ENCODE measurements at places on chromosomes 5 and 9.

GRCh38 chr5:31811210-31811609 lies 172.3 kb downstream of the PDZD2 start:
- no peak for DNase-seq

DNA sequence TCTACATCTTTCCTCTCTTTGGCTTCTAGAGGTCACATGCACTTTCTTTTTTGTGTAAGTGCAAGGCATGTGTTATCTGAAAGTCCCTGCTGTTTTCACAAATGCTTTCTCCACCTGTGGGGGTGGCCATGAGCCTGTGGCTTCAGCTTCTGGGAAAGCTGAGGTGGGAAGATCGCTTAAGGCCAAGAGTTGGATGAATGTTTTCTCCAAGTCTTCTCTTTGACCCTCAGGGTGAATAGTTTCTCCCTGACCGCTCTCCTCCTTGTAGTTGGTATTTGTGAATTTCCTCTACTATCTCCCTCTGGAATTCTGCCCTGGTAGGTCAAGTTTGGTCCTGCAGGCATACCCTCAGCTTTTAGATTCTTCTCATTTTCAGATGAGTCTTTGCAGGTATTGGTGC lies 74.2 kb downstream of the UGCG start:
- DNase-seq, result no peak

- no peak for DNase-seq
Measured at GRCh38 chr9:116387934-116388698, 234.5 kb downstream of the PAPPA start.

DNA sequence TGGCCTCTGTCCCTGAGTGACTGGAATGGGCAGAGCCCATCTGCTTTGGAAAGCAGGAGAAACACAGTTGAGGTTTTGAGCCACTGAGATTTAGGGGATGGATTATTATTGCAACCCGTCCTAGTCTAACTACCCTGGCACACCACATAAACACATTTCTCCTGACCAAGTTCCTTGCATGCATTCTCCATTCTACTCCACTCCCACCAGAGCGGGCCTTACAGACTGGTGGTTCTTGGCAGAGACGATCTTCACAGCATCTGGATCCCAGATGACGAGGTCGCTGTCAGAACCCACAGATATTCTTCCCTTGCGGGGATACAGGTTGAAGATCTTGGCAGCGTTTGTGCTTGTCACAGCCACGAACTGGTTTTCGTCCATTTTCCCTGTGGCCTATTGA lies 111.0 kb downstream of the DPYSL3 start:
- no peak for DNase-seq

DNA sequence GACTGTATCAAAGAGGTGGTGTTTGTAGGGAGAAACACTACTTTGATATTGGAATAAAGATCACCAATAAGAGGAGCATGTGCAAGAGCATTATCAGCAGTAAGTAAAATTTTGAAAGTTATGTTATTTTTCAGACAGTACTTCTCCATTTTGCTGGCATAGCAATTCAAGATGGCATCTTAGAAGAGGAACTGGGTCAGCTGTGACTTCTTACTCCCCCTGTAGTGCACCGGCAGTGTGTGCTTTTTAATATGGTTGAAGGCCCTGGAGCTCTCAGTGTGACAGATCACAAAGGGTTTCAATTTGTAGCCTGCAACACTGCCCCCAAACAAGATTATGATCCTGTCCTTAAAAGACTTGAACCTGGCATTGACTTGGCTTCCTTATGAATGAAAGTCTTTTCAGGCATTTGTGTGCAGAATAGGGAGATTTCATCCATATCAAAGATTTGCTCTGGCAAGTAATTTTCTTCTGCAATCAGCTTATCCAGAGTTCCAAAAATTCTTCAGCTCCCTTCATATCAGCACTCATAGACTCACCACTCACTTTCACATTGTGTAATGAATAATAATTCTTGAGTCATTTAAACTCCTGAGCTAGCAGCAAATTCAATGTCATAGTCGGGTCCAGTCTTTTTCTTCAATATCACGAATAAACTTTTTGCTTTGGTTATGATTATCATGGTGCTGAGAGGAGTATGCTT lies 105.7 kb upstream of the MAMDC2 start:
- no peak for DNase-seq

GRCh38 chr5:17289681-17290539 lies 72.5 kb downstream of the BASP1 start:
- no peak for DNase-seq

DNA sequence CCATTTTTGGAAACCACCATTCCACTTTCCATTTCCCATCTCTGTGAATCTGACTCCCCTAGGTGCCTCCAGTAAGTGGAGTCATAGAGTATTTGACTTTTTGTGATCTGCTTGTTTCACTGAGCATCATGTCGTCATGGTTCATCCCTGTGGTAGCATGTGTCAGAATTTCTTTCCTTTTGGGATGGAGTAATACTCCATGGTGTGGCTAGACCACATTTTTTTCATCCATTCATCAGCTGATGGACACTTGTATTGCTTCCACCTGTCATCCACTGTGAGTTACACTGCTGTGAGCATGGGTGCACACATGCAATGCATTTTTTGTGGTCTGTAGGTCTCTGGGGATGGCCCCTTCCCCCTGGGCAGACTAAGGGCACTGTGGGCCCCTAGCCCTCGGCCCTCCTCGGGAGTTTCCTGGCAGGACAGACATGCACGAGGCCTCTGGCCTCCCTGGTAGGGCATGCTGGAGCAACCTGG lies 115.9 kb downstream of the GADD45G start:
- DNase-seq, result no peak

- no peak for DNase-seq
Measured at GRCh38 chr9:96478829-96479371, 28.9 kb downstream of the HABP4 start.

- no peak for DNase-seq
Measured at GRCh38 chr5:35454011-35454525, 163.6 kb upstream of the SPEF2 start.

GRCh38 chr9:71036501-71036900 lies 84.9 kb downstream of the TRPM3 start:
- DNase-seq, result no peak
